AG10803 (cell line): ENCODE measurements at places on chromosomes 5 and 9.

DNA sequence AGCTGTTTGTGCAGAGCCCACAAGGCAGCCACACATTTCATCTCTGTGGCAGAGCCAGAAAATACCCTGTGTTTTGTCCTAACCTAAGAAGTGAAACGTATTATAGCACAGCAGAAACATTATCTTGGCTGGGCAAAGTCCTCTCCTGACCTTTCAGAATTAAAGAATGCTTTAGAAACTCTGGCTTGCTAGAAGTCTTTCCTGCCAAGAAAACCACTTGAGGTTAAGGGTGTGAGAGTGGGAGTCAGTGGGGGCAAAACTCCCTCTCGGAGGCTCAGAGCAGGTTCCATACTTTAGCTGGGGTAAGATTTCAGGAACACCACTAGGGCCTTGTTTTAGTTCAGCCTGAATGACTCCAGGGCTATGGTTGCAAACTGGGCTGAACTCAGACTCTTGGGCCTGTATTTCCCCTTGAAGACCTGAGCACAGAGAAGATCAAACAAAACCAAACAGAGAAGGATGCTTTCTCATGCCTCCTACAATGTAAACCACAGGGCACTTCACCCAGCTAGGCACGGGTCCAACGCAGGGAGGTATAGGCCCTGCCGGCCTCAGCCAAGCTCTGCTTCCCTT, 48.0 kb downstream of the ZNF366 start:
- no peak for DNase-seq

GRCh38 chr5:145711417-145711816, 123.7 kb downstream of the PRELID2 start:
- DNase-seq: no peak

- DNase-seq: no peak
Observed at GRCh38 chr9:79674052-79674777, 102.5 kb downstream of the TLE4 start.

GRCh38 chr5:172015346-172015745, 8.9 kb upstream of the FBXW11 start:
- no peak for DNase-seq

DNA sequence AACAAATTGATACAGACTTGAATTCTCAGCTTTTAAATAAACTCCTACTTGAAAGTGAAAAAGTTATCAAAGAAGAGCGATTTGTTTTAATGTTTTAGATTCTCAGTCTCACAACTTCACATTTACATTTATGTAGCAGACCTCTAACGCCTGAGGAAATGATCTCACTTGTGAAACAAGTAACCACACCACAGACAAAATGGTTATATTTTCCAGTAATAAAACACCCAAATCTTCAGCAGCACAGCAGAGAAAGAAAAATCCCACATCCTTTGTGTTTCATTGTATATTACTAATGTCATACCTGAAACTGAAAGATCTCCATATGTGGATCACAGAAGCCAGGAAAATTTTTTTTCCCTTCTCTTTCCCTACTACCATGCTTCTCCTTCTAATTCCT, 29.8 kb upstream of the GZMA start:
- DNase-seq: no peak

- DNase-seq: no peak
Observed at GRCh38 chr5:142514196-142514595, 171.7 kb downstream of the FGF1 start.

- peak; percentile 92 for DNase-seq
Observed at GRCh38 chr5:143355710-143356109, 47.8 kb downstream of the NR3C1 start.

- no peak for DNase-seq
Observed at GRCh38 chr5:468401-468800, 25.4 kb downstream of the EXOC3 start.

- no peak for DNase-seq
Observed at GRCh38 chr9:18331808-18332209, 142.1 kb upstream of the ADAMTSL1 start.

DNA sequence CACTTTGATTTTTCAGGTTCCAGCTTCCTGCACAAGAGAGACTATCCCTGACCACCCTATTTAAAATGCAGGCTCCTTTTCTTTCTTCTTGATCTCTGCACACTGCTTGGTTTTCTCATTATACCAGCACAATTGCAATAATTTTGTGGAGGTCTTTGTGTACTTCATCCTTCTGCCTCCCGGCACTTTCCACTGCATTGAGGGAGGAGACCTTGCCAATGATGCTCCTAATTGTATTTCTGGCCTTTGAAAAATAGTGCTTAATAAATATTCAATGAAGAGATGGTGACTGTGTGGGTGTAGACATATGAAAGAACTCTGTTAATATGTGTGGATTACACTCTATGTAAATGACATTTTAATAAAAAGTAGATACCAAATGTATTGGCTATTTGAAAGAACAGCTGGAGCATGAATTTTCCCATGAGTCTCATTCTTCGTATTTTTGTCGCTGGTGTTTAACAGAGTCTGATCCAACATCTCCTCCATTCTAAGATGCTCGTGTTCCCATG, 42.1 kb downstream of the FOXI1 start:
- no peak for DNase-seq

DNA sequence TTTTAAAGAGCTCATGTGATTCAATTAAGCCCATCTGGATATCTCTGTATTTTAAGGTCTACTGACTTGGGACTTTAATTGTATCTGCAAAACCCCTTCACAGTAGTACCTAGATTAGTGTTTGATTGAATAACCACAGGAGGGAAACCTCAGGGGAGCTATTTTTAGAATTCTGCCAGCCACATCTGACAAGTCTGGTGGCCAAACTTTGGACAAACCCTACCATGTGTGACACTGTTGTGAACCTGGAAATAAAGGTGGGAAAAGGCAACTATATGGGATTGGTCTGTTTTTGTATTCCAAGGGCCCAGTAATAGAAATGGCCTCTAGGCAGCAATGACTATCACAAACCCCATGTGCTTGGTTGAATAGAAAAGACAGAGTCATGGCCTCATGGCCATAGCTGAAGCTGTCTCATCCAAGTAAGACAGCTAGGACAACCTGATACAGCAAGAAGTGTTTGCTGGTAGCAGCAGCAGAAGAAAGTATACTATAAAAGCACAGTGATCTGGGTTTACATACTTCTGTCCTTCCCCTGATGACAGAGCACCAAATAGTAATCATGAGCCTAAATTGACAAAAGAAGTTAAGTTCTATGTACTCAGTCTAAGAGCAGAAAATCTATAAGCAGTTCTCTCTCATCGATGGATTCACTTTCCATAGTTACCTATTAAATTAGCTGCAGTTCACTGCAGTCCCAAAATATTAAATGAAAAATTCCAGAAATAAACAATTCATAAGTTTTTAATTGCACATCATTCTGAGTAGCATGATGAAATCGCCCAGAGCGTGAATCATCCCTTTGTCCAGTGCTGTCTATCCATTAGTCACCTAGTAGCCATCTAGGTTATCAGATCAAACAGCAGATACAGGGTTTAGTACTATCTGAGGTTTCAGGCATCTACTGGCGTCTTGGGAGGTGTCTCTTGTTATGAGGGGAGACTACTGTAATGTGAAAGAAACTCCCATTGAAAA, 189.8 kb downstream of the ARHGAP26 start:
- peak; percentile 66 for DNase-seq

- peak; percentile 21 for DNase-seq
Observed at GRCh38 chr5:181164076-181164952, 16.9 kb downstream of the OR2V2 start.

DNA sequence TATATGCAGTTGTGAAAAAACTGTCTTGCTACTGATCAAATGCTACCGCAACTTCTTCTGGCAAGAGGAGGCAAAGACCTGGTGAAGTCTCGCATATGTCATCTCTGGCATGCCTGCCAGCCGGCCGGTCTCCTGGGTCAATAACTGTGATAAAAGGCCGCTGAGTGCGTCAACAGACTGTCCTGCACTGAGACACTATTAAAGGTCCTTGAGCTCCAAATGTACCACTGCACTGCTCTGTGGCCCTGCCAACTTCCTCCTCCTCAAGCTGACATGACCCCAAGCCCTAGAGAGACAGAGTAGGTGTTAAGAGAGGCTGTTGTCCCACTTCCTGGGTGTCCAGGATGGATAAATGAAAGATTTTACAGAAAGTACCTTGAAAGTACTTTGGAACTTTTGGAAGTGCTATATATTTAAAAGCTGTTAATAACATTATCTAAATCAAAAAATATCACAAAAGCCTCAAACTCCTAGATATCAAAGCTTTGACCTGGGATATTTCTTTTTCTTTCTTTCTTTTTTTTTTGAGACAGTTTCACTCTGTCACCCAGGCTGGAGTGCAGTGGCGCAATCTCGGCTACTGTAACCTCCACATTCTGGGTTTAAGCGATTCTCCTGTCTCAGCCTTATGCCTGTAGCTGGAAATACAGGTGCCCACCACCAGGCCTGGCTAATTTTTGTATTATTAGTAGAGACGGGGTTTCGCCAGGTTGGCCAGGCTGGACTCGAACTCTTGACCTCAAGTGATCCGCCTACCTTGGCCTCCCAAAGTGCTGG, 31.5 kb downstream of the RAPGEF1 start:
- DNase-seq: no peak

- DNase-seq: no peak
Observed at GRCh38 chr5:128355961-128356360, 182.1 kb downstream of the FBN2 start.

- DNase-seq: peak; percentile 41
Observed at GRCh38 chr9:95505717-95506427, 10.9 kb downstream of the PTCH1 start.

DNA sequence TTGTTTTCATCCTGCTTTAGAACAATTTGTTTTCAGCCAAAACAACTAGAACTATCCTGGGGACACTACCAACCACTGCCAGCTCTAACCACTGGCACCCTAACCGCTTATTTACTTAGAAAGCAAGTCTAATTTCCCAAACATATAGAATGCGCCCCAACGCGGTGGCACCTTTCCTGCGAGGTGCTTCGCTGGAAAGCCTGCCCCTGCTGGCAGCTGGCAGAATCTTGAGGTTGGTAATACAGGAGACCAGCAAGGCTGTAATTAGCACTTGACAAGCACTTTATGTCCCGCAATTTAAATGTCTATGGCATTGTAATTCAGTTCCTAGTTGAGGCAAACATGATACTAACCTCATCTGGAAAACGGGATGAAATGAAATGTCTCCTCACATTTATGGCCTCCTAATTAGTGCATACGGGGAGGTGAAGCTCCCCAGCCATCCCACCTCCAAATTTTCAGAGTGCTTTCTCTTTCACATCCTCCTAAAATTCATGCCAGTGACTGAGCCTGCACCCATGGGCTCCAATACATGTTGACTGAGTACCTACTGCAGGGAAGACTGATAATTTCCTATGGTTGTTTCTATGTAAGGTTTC, 30.4 kb downstream of the GABBR2 start:
- no peak for DNase-seq

DNA sequence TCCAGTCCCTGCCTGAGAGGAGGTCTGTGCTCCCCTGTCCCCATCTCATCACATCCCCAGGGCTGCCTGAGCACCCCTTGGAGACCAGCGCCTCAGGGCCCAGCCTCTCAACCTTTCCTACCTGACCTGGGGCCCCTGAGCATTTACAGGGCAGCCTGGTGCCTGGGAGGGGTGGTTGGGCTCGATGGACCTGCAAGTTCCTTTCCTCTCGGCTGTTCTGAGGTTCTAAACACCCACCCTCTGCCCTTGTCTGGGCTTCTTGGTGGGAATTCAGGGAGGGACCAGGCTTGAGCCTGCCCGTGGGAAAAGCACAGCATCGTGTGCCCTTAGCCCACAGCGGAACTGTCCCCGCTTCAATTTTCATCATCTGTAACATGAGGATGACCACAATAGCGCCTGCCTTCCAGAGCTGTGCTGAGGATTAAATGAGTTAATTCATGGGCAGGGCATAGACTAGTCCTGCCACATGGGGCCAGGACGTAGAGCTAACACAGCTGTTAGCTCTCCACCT, 91.0 kb upstream of the SH3PXD2B start:
- DNase-seq: no peak

DNA sequence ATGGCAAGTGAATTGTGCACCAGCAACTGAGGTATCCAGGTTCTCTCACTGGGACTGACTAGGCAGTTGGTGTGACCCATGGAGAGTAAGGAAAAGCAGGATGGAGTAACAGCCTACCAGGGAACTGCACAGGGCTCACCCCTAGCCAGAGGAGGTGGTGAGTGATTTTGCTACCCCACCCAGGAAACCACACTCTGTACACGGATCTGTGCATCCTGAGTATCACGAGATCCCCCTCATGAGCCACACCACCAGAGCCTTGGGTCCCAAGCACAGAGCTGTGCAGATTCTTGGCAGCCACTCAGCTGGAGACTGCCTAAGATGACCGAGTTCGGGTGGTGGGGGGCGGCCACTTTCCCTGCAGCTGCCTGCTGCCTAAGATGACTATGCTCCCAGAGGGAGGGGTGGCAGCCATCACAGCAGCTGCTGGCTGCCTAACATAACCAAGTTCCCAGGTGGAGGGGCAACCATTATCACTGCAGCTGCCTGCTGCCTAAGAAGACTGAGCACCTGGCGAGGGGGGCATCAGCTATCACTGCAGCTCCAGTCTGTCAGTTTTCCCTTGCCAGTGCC, 48.4 kb upstream of the EFNA5 start:
- DNase-seq: no peak

DNA sequence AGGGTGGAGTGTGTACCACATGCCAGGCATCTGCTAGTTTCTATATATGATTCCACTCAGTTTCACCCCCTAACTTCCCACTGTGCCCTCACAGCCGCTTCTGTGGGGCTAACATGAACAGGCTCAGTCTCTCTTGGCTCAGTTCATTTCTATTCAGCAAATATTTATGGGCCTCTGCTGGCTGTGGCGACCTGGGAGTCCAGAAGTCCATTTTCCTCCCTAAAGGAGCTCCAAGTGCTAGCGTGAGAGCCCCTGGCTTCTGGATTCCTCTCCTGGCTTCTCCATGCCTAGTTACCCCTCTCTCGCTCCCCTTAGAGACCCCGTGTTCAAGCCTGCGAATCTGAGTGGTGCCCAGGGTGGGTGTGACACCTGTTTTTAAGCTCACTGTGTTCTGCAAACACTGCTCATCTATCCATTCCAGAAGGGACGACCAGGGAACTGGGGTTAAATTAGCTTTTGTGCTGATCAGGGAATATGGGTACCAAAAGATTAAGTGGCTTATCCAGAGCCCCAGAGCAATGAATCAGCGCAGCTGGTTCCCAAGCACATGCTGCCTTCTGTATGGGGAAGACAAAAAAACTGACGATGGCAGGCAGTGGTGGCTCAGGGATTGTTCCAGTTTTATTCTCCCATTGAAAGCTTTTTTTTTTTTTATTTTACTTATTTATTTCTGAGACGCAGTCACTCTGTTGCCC, 57.6 kb downstream of the HMCN2 start:
- DNase-seq: no peak

DNA sequence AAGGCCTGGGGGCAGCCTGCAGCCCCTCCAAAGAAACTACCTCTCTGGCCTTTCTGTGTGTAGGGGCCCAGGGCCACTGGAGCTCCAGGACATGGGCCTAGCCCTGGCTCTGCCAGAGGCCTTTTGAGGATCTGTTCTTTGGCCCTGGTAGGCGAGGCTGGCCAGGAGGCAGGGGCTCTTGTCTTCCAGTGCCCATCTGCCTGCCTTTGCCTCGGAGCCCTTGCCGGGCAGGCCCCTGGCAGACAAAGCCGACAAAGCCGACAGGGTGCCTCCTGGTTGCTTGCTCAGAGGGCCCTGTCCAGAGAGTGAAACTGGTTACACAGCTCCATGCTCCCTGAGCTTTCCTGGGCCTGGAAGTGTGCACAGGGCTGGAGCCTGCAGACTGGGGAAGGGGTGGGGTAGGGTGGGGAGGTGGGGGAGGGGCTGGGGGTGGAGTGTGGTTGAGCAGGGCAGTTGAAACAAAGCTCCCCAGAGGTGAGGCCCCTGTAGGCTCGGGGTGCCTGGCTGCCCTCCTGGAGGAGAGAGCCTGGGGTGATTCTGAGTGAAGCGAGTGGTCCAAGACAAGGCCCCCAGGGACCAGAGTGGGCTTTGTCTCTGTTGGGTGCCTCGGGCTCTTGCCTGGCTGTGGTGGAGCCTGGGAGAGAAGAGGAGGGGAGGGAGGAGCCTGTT, 29.3 kb downstream of the PTPA start:
- DNase-seq: peak; percentile 54
